GM23248 (cell line): ENCODE measurements at places on chromosomes 12 and 14.

DNA sequence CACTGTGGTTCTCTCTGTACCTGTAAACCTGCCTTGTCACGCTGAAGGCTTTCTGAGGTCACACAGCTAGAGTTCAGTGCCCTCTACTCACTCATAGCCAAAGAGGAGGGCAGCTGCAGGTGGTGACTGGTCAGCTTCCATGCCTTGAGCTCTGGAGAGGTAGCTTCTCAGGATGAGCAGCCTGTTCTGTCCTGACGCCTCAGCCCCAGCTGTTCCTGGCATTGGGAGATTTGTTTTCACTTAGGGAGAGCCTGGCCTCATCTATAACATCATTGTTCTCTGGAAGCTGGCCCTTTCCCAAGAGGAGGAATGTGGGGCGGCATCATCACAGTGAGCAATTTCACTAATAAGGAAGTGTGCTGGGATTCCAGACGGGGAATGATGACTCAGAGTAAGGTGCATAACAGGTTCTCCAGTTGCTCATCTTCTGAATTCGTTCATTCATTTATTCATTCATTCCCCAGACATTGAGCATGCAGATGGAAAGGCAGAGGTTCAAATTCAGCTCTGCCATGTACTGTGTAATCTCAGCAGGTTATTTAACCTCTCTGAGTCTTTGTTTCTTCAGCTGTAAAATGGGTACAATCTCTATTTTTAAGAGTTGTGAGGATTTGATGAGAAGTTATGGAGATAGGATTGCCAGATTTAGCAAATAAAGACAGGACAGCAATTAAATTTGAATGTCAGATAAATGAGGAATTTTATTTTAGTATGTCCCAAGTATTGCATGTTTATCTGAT, 255.8 kb upstream of the CRY1 start:
- peak; percentile 90 for DNase-seq

DNA sequence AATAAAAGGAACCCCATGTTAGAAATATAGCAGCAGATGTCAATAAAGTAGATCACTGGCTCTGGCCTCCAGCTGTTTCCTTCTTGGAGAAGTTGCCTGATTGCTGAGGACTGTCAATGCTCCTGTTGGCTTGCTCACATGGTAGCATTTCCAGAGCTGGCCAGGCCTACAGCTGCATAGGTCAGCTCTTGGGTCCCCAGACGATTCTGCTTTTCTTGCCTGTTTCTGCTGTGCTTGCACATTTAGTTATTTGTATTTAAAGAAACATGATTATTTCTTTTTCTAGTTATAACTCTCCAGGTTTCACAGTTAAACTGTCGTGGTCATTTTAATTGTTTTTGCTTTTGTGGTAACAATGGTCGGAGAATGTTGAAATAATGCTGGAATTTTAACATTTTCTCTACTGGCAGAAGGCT, 7.2 kb downstream of the NAV3 start:
- DNase-seq, result no peak

GRCh38 chr12:31235868-31236395, 90.0 kb downstream of the SINHCAF start:
- DNase-seq, result no peak

GRCh38 chr14:30518867-30519560, 39.9 kb upstream of the G2E3 start:
- DNase-seq, result no peak

DNA sequence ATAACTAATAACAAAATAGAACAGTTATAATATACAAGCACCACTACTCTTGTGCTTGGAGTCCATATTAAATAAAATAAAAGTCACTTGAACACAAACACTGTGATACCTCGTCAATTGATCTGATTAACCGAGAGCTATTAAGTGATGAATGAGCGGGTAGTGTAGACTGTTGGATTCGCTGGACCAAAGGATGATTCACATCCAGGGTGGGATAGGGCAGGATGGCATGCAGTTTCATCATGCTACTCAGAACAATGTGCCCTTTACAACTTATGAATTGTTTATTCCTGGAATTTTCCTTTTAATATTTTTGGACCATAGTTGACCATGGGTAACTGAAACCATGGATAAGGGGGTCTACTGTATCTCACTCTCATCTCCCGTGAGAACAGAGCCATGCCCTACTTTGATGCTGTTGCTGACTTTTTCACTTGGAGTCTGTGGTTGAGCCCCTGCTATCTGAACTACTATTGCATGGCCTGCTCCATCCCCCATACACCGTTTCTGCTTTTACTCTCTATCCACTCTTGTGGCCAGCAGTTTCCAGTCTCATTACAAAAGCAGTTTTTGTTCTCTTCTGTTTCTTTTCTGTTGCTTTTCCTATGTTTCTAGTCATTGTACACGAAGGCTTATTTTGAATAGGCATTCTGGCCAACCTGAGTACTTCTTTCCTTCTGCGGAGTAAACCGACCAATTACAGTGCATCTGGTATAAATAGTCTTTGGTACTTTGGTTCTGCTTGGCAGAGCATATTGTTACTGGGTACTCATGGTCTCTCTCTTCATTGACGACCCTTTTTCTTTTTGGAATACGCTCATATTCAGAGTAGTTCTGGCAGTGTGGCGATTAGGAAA, 12.2 kb downstream of the TMTC2 start:
- no peak for DNase-seq
